ENCODE measurements at places on chromosomes 4 and X. TPM values are rescaled to one million over a fixed set of nuclear protein-coding genes. Genes with fewer than 3 reads are reported as not detected.

Gene ERCC6L
- total RNA-seq, result 0.34 TPM

Gene ETDB
- not detected for total RNA-seq

- no peaks in the 10 kb centered on the region for H3K27me3 ChIP-seq
- no peaks in the 10 kb centered on the region for H3K4me1 ChIP-seq
- no peak overlapping the region for H3K4me3 ChIP-seq
- no peaks in the 10 kb centered on the region for H3K36me3 ChIP-seq
These were observed 515.1 kb downstream of the TECRL start for GRCh38 chr4:63894161-63894560.

DNA sequence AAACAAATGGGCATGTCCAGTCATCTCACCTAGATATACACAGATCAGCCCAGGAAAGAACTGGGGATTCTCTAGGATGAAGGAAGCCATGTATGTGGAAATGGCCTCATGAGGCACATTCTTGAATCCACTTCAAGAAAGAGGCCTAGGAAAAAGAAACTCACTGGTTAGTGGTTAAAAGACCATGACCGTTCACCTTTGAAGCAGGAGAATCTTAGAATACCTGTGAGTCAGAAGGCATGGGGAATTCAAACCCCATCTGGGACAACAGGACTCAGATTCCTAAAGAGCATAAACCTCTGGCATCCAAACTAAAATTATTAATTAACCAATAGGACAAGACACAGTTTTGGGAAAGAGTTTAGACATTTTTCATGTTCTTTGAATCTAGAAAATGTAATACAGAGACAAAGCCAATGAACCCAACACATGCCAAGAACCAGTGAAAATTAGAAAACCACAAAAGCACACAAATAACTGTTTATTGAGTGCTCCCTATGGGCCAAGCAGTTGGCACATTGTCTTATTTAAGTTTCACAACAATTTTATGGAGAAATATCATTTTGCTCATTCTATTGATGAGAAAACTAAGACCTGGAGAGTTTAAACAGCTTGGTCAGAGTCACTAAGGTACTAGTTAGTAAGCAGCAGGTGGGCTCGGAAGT, 97.5 kb downstream of the NPNT start:
- H3K4me3 ChIP-seq, result no peak overlapping the region
- H3K27ac ChIP-seq, result no peak overlapping the region
- no peaks in the 10 kb centered on the region for H3K4me1 ChIP-seq
- no peaks in the 10 kb centered on the region for H3K27me3 ChIP-seq
- no peak for DNase-seq

- no peak overlapping the region for H3K27ac ChIP-seq
- peaks cover 9% of the 10 kb centered on the region for H3K36me3 ChIP-seq
- no peaks in the 10 kb centered on the region for H3K4me1 ChIP-seq
- no peaks in the 10 kb centered on the region for H3K27me3 ChIP-seq
- no peak overlapping the region for H3K4me3 ChIP-seq
These were observed 163.8 kb downstream of the ATRX start for GRCh38 chrX:77622233-77622632.

DNA sequence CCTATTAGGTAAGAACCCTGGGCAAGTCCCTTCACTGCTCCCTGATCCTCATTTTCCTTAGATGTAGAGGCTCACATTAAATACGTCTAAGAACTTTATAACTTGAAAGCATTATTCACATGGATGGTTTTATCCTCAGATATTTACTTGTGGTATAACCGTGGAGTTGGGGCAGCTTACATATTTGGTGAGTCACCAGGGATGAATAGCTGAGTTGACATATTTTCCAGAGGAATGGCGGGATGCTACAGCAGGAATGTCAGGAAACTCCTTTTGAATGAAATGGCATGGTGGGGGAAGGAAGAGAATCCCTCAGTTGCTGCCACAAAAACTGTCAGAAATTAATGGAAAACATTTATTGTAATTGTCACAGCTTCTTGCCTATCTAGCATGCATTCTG, 165.3 kb upstream of the RPS6KA3 start:
- peaks cover 19% of the 10 kb centered on the region for H3K4me1 ChIP-seq
- DNase-seq, result no peak
- H3K36me3 ChIP-seq, result no peaks in the 10 kb centered on the region
- H3K4me3 ChIP-seq, result no peak overlapping the region

DNA sequence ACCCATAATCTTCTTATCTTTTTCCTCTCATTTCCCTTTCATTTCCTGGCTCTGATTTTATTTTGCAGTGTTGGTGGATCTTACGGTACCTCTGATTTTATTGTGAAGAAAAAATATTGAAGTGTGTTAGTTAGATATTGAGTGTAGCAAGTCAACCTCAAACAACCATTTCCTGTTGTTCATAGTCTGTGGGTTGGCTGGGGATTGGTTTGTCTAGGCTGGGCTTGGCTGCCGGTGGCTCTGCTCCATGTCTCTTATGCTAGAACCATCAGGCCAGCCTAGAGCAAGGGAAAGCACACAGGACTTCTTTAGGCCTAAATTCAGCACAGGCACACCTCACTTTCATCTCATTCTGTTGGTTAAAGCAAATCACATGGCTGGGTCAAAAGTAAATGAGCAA, 383.1 kb upstream of the LCORL start:
- no peaks in the 10 kb centered on the region for H3K27me3 ChIP-seq
- DNase-seq, result no peak
- no peak overlapping the region for H3K4me3 ChIP-seq
- H3K27ac ChIP-seq, result no peak overlapping the region
- no peaks in the 10 kb centered on the region for H3K4me1 ChIP-seq

GRCh38 chr4:182320580-182320979, 77.4 kb downstream of the TENM3 start:
- H3K36me3 ChIP-seq, result no peaks in the 10 kb centered on the region
- DNase-seq, result no peak
- H3K4me3 ChIP-seq, result no peak overlapping the region
- H3K4me1 ChIP-seq, result no peaks in the 10 kb centered on the region
- H3K27ac ChIP-seq, result no peak overlapping the region

Gene TMEM271
- not detected for total RNA-seq

DNA sequence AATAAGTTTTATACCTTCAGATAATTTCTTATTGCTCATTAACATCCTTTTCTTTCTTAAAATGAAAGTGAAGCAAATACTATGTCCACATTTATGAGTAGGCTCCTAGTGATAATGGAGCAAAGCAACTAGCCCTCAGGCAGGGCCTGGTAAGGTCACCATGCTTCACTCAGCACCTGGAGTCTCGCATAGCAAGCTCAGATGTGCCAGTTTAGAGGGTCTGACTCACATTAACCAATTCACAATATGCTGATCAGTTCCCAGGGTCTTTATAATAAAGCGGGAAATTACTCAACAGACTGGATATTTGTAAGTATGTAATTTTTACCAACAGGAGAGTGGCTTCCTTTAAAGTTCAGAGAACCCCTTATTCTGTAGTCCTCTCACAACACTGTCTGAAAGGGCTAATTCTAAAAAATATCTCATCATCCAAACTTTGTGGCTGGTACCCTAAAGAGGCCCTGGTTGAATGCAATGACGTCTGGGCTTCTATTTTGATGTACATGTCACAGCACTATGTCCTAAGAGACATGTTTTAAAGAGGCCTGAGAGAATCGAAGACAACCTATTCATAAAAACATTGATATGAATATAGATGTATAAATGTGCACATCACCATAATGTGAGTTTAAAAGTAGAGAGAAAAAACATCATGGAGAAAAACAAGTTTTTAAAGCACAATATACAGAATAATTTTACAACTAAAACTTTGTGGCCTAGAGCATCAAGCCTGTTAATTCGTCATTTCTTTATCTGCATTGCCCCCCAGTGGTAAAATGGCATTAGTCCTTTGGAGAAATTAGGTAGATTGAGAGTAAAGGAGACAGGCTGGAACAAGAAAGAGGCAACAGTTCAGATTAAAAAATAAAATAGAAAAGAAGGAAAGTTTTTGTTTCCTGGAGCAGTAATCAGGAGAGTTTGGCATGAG, 44.3 kb downstream of the IL21 start:
- H3K4me3 ChIP-seq, result no peak overlapping the region
- DNase-seq, result peak; percentile 15
- no peak overlapping the region for H3K27ac ChIP-seq
- H3K27me3 ChIP-seq, result peaks cover 6% of the 10 kb centered on the region

- no peaks in the 10 kb centered on the region for H3K36me3 ChIP-seq
- no peak for DNase-seq
- no peak overlapping the region for H3K4me3 ChIP-seq
- no peaks in the 10 kb centered on the region for H3K4me1 ChIP-seq
- no peaks in the 10 kb centered on the region for H3K27me3 ChIP-seq
These were observed 60.2 kb downstream of the SEPSECS start for GRCh38 chr4:25100021-25100555.

- peak overlapping the region; percentile 80 for H3K27ac ChIP-seq
- no peaks in the 10 kb centered on the region for H3K27me3 ChIP-seq
- no peaks in the 10 kb centered on the region for H3K36me3 ChIP-seq
- DNase-seq, result peak; percentile 17
- H3K4me1 ChIP-seq, result peaks cover 40% of the 10 kb centered on the region
- H3K4me3 ChIP-seq, result peak overlapping the region; percentile 81
These were observed 1.5 kb downstream of the FRYL start for GRCh38 chr4:48778431-48779094.

GRCh38 chr4:147629783-147630730, 12.9 kb downstream of the TMEM184C start:
- no peaks in the 10 kb centered on the region for H3K4me1 ChIP-seq
- H3K36me3 ChIP-seq, result peaks cover 73% of the 10 kb centered on the region
- no peak for DNase-seq
- H3K27me3 ChIP-seq, result no peaks in the 10 kb centered on the region

GRCh38 chrX:52015794-52016193, 53.2 kb downstream of the MAGED4B start:
- no peaks in the 10 kb centered on the region for H3K36me3 ChIP-seq
- peak overlapping the region; percentile 54 for H3K27ac ChIP-seq
- H3K27me3 ChIP-seq, result no peaks in the 10 kb centered on the region
- DNase-seq, result no peak
- no peak overlapping the region for H3K4me3 ChIP-seq
- peaks cover 6% of the 10 kb centered on the region for H3K4me1 ChIP-seq

DNA sequence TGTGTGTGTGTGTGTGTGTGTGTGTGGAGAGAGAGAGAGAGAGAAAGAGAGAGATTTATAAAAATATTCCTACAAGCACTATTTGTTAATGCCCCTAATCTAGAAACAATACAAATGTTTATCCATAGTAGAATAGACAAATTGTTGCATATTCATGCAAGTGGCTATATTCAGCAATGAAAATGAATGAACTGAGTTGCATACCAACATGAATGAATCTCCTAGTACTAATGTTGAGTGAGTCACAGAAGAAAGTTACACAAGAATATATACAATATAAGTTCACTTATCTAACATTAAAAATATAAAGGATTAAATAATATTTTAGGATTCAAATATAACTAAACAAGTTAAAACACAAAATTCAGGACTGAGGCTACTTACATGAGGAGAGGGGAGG, 456.8 kb upstream of the AMOT start:
- H3K27ac ChIP-seq, result no peak overlapping the region
- DNase-seq, result no peak
- no peaks in the 10 kb centered on the region for H3K4me1 ChIP-seq
- H3K36me3 ChIP-seq, result no peaks in the 10 kb centered on the region
- H3K4me3 ChIP-seq, result no peak overlapping the region

Gene SPANXA1
- total RNA-seq, result not detected

Gene FGA
- total RNA-seq, result not detected

DNA sequence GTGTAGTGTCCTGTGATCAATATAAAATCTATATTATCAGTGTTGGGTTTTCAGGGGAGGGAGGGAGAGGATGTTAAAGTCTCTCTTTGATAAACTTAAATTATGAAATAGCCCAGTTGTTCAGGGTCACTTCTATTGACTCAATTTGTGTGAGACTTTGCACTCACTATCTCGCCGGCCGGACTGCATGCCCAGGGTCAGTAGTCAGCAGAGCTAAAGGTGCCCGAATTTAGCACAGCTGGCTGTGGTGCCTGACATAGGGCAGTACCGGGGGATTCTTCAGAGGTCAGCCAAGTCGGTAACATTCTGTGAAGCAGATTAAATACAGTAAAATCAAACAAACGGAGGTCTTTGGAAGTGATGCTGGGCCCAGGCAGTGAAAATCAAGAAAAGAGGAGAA, 19.2 kb downstream of the GABRQ start:
- DNase-seq, result no peak
- no peaks in the 10 kb centered on the region for H3K36me3 ChIP-seq
- no peaks in the 10 kb centered on the region for H3K4me1 ChIP-seq

DNA sequence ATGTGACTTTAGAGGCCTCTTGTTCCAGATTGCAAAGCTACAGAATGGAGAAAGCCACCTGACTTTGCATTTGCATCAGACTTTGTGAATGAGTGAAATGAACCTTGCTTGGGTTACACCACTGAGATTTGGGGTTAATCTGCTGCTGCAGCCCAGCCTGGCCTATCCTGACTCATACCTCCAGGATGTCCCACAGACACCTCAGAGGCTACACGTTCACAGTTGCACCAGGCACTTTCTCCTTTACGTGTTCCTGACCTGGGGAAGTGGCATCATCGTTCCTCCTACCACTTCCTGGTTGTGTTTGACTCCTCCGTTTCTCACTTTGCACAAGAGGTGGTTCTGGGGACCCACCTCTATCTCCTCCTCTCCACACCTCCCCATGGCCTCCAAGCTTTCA, 9.2 kb upstream of the SORCS2 start:
- H3K4me1 ChIP-seq, result no peaks in the 10 kb centered on the region
- no peaks in the 10 kb centered on the region for H3K36me3 ChIP-seq
- DNase-seq, result no peak
- H3K27me3 ChIP-seq, result no peaks in the 10 kb centered on the region
- no peak overlapping the region for H3K27ac ChIP-seq

Gene GAGE2A
- total RNA-seq, result not detected

DNA sequence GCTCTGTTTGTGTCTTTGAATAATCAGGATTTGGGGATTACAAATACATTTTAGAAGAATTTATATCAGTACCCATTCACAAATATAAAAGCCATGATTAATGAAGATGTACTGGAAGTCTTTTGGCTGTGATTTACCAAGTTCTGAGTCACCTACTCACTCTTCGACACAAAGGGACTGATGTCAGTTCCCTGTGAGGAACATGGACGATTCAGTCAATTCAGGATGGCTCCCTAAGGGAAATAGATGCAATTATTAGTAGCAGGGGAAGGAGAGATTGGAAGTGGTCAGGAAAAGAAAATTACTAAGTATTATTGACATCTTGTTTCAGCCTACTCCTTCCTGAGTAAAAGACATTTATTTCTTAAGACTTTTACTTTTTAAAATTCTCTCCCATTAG, 550.7 kb upstream of the SLIT2 start:
- no peak overlapping the region for H3K4me3 ChIP-seq
- no peaks in the 10 kb centered on the region for H3K36me3 ChIP-seq
- no peaks in the 10 kb centered on the region for H3K27me3 ChIP-seq
- no peak for DNase-seq
- no peak overlapping the region for H3K27ac ChIP-seq

DNA sequence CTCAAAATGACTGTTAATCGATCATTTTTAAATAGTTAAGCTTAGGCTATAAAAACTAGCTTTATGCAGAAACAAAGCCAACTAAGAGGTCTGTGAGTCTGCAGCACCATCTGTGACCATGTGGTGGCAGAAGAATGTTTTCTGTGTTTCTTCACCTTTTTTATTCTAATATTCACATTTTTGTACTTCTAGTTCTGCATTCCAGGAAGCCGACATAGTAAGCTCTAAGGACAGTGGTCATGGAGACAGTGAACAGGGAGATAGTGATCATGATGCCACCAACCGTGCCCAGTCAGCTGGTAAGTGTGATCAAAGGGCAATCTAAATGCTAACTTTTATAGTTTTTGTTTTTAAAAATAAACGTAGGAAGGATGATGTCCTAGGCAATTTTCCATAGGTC, 5.6 kb downstream of the PCDH10 start:
- no peaks in the 10 kb centered on the region for H3K27me3 ChIP-seq
- DNase-seq, result no peak
- no peaks in the 10 kb centered on the region for H3K4me1 ChIP-seq
- no peaks in the 10 kb centered on the region for H3K36me3 ChIP-seq
- H3K27ac ChIP-seq, result no peak overlapping the region

Data from B cell (primary cell).